ENCODE measurements at places on chromosomes 12 and 14.
A peak's percentile ranks its signal among the peaks of the same experiment; 100 is the strongest.

DNA sequence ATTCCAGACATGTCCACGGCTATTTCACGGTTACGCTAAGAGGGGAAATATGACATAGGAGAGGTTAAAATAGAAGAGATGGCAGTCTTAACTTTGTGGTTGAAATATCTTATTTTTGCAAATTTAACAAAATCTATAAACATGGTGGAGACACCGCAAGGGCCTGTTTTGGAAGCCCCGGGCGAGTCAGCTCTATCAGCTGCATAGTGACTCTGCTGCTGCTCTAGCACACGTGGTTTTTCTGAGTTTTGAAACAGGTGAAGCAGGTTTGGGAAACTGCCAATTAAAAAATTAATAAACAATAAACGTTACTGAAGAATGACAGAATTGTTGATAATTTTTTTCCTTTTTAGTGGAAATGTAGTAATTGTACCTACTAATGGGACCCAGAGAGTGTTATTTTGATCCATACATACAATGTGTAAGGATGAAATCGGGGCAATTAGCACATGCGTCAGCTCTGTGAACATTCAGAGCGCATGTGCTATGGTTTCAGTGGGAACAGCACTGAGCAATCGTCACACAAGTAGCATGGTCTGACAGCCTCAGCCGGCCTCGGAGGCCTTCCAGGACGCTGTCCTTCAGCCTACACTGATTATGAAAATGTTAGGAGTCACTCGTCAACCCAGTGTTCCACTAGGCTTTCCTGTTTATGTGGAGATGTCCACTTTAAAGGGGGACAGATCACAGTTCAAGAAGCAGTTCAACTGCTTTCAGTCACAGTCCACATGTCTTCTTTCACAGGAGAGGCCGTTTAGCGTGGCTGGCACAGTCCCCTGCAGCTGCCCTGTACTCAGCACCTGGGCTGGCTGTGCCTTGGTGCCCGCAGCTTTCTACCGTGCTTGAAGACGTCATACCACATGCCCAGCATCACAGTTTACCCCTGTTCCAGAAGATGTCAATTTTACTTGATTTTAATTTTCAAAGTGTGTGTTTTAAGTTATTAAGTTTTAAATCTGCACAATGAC lies 51.8 kb downstream of the MOK start:
- no peak for DNase-seq

- DNase-seq = no peak
These were observed 34.8 kb downstream of the BRAP start for GRCh38 chr12:111650912-111651311.

GRCh38 chr14:55782166-55782565 lies 202.2 kb downstream of the KTN1 start:
- peak; percentile 8 for DNase-seq

GRCh38 chr12:6788972-6789924 lies at the start of gene CD4:
Gene CD4, plus strand, starts transcription at chr12:6789528. Its CDS starts 10,611 bp downstream, at chr12:6800139.
- no peak for DNase-seq

GRCh38 chr14:61368114-61368710 lies 46.8 kb downstream of the PRKCH start:
- DNase-seq = no peak

DNA sequence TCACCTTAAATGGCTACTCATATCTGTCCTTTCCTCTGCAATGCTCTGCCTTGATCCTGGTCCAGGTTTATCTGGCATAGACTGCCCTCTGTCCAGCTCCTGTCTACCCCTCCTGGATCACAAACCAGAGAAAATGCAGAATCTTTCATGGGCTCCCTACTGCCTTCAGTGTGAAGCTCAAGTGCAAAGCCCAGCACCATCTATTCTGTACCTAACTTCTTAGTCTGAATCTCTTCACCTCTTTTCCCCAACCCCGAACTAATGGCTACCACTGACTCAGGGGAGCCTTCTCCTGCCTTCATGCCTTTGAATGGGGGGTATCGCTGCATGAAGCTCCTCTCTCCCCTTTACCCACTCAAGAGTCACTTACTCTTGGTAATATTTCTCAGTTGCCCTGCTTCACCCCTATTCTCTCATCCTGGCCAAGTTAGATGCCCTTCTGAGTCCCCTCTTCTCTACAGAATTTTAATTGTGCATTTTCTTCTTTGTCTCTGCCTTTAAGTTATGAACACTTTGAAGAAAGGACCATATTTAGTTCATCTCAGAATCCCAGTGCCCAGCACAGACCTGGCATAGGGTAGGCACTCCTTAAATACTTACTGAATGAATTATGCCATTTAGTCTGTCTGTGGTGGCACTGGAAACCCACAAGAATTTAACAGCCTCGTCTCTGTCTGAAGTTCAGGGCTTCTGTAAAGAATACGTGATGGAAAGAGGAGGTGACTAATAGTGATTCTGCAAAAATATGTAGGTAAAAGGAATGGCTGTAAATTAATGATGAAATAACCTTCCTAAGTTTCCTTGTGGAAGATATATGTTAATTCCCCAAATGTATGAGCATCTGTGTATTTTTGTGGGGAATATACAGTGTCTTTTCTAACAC lies 191.3 kb upstream of the AMIGO2 start:
- peak; percentile 96 for DNase-seq

DNA sequence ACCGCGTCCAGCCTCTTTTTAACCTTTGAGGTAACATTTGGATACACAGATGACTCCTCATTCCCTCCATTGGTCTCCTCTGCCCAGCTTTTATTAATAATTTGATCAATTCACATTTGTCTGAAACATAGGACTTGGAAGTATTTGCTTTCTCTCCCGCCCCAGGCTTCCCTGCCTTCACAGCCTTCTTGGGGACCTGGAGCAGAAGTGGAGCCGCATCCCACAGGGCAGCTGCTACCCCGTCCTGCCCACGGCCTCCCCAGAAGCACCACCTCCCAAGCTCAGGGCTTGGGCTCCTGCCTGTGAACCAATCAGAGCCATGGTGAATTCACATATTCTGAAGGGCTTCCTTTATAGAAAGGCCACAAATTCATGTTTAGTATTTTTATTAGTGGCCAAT lies 97.6 kb downstream of the PIWIL1 start:
- no peak for DNase-seq

DNA sequence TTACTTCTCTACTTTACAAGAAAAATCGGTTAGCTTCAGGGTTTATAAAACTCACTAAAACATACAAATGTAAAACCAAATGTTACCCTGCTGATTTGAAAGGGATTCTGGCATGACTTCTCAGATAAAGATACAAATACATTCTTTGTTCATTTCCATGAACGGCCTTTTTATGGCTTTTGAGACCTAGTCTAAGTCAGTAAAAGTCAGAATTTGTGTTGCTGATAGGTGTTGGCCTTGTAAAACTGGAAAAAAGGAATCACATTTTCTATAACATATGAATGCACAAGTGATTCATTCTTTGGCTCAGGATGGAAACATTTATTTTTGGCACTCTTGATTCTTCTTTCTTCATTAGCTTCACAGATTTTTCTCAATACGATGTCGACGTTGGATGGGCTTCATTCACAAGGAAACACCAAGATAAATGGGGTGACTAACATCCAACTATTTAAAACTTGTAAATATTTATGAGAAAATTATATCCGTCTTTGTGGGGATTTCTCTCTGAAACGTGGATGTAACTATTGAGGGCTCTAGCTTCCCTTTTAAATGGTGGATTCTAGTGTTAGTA lies 27.0 kb upstream of the CPM start:
- DNase-seq = peak; percentile 4

DNA sequence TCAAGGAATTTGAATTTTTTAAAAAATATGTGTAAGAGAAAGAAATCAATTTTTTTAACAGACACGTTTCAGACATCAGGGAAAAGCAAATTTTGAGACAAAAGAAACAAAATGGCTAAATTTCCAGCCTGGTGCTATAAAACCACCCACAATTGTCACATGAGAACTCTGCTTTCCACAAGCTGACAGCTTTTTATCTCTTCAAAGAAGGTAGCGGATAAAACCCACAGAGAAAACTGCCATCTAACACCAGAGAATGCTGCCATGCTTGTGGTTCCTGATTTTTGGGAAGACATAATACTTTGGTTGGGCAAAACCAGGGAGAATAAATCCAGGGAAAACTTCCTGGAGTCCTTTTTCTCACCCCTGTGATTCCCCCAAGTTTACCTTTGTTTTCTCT lies 10.3 kb upstream of the ITPR2 start:
- DNase-seq = no peak

- peak; percentile 97 for DNase-seq
These were observed at the start of gene KDM5A for GRCh38 chr12:389142-390096. Gene KDM5A, minus strand, starts transcription at chr12:389320. Its CDS starts 229 bp downstream, at chr12:389091.

GRCh38 chr14:101705733-101706508 lies 55.6 kb upstream of the PPP2R5C start:
- peak; percentile 46 for DNase-seq

DNA sequence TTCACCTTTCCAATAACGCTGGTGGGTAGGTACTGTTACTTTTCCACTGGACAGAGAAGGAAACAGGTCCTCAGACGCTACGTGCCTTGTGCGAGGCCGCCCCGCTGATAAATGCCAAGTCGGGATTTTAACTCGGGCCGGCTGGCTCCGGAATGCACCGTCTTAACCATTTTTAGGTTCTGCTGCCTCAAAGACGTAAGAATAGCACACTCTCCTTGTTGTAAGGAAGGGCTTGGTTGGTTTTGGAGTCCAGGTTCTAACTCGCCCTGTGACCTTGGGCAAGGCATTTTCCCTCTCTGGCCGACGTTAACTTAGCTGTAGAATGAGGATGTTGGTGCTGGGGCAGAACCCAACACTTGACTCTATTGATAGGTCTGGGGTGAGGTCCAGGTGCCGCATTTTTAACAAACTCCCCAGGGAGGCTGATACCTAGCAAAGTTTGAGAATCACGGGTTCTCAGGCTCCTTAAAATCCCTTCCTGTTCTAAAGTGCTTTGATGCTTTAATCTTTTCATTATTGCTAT lies 814 bp downstream of the ANKRD13A start:
- peak; percentile 43 for DNase-seq

GRCh38 chr14:20530771-20531571 lies 25.6 kb downstream of the RNASE10 start:
- peak; percentile 72 for DNase-seq

DNA sequence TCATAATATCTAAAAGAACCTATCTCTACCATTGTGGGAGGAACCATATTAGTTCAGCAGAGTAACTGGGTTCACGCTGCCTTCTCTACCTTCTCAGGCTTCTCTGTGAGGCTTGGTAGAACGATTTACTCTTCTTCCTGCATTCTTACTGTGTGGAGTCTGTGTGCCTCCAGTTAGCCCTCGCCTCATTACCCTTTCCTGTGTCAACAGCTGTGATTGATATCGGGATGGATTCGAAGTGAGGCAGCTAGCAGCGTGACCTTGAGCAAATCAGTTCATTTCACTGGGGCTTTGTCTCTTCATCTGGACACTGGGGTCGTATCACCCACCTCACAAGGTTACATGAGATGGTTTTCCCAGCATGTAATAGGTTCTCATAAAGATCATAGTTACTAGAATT lies 4.6 kb upstream of the VRK1 start:
- DNase-seq = no peak

DNA sequence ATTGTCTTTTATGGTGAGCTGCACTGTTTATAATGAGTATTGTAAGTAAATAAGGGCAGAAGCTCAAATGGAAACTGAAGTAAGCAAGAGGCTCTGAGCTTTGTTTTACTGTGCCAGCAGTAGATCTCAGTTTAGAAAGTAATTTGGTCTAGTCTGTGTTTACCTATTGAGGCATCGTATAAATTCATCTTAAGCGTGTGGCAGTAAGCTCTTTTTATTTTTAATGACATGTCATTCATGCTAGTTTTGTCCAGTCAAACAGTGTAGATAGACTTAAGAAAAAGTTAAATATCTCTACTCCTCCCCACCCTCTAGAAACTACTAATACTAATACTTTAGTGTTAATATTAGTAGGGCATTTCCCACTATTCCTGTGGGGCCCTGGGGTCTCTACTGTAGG lies 2.0 kb downstream of the ANO6 start:
- DNase-seq = no peak

DNA sequence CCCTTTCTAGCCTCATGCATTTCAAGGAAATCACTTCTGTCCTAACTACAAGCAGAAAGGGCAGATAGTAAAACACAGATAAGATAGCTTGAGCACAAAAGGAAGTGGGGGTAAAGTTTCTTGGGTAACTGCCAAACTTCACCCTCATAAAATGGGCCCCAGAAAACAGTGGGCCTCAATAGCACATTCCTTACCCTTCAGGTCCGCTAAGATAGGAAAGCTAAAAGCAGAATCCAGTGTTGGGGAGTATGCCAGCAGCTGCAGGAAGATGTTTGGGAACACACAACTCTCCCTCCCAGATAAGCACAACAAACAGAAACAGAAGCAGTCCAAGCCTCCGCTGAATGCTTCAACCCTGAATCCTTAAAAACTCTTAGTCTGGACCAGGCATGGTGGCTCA lies 110.9 kb upstream of the MGAT4C start:
- no peak for DNase-seq

- DNase-seq = no peak
These were observed 1644.1 kb upstream of the FLRT2 start for GRCh38 chr14:83885837-83886293.

DNA sequence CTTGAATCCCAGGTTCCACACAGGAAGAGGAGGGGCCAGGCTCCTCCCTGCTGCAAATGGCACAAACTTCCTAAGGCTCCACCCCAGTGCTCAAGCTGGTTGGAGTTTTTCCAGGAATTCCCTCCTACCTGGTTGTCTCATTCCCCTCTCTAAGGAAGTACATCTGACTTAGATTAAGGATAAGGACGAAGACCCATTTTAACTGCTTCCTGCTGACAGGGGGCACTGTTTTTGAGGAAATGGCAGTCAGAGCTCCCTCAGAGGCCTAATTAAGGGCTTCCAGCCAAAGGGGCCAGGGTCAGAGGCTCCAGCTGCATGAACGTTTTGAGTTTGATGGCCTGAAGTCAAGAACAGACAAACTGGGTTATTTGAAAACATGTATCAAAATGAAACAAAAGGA lies 1084.7 kb downstream of the SLC6A15 start:
- no peak for DNase-seq

DNA sequence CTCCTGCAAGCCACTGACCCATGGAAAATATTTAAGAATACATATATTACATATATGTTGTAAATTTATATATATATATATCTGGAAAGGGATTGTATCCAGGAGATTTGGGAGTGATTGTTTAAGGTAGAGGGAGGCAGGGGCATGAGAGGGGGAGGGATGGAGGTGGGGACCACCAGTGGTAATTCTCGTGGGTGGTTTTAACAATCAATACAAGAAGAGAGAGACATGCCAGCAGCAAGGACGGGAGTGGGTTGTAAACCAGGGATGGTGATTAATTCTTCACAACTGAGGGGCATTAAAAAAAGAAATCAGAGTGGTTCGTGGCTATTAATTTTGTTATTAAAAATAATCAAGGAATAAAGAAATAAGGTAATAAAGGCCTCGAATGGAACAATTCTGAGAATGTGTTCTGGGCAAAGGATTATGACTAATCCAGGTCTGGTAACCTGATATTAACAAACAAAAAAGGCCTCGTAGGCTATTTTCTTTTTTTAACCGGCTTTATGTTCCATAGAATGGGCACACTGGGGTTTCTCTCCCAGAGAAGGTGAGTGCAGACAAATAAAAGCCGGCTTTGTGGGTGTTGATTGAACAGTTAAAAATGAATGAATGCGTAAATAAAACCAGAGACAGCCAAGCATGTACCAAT lies 8.3 kb upstream of the RTL1 start:
- DNase-seq = no peak
